ENCODE measurements at places on chromosomes 12 and 14. TPM values are rescaled to one million over a fixed set of nuclear protein-coding genes. Genes with fewer than 3 reads are reported as not detected.

MGAT4C gene
- total RNA-seq, result not detected

FSCB gene
- not detected for total RNA-seq

OR6C2 gene
- not detected for total RNA-seq

SLC17A8 gene
- under 0.01 TPM for total RNA-seq

PLD4 gene
- total RNA-seq, result under 0.01 TPM

ACVRL1 gene
- total RNA-seq, result 201 TPM

PRIMA1 gene
- not detected for total RNA-seq

PALS1 gene
- 13.2 TPM for total RNA-seq

OTOGL gene
- 0.20 TPM for total RNA-seq

GUCY2C gene
- not detected for total RNA-seq

IQSEC3 gene
- not detected for total RNA-seq

CLEC1B gene
- not detected for total RNA-seq

ADAMTS20 gene
- total RNA-seq, result not detected

MEG3 gene
- 166 TPM for total RNA-seq

PLEKHG7 gene
- not detected for total RNA-seq

EFS gene
- total RNA-seq, result 0.59 TPM

ETFBKMT gene
- 3.1 TPM for total RNA-seq

CCDC60 gene
- total RNA-seq, result not detected

B3GNT4 gene
- under 0.01 TPM for total RNA-seq

LRP1-AS gene
- not detected for total RNA-seq

SVOP gene
- not detected for total RNA-seq

TAS2R7 gene
- not detected for total RNA-seq

LBHD2 gene
- not detected for total RNA-seq

NYNRIN gene
- 4.8 TPM for total RNA-seq

ANKRD33 gene
- total RNA-seq, result 1.5 TPM

CLEC6A gene
- not detected for total RNA-seq

SERPINA1 gene
- 0.39 TPM for total RNA-seq

APAF1 gene
- total RNA-seq, result 23.1 TPM

SERPINA9 gene
- not detected for total RNA-seq

SCNN1A gene
- under 0.01 TPM for total RNA-seq

POLR3B gene
- total RNA-seq, result 13.9 TPM

TNFRSF1A gene
- 316 TPM for total RNA-seq

CEP83 gene
- total RNA-seq, result 24.0 TPM
